ENCODE measurements at places on chromosomes 13 and 19.
A peak's percentile ranks its signal among the peaks of the same experiment; 100 is the strongest.

GRCh38 chr13:40755082-40755700 lies 15.8 kb downstream of the MRPS31 start:
- no peak for DNase-seq

GRCh38 chr13:87087741-87088140 lies 583.4 kb upstream of the SLITRK5 start:
- peak; percentile 32 for DNase-seq

DNA sequence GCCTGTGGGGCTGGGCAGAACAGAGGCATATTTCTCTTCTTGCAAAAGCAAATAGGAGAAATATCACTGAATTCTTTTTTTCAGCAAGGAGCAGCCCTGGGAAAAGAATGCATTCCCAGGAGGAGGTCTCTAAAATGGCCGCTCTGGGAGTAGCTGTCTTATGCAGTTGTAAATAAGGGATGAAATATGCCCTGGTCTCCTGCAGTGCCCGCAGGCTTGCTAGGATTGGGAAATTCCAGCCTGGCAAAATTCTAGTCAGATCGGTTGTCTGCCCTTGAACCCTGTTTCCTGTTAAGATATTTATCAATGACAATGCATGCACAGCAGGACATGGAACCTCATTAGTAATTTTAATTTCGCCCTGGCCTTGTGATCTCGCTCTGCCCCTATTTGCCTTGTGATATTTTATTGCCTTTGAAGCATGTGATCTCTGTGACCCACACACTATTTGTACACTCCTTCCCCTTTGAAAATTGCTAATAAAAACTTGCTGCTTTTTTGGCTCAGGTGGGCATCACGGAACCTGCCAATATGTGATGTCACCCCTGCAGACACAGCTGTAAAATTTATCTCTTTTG lies 1993.2 kb downstream of the PCDH9 start:
- no peak for DNase-seq

DNA sequence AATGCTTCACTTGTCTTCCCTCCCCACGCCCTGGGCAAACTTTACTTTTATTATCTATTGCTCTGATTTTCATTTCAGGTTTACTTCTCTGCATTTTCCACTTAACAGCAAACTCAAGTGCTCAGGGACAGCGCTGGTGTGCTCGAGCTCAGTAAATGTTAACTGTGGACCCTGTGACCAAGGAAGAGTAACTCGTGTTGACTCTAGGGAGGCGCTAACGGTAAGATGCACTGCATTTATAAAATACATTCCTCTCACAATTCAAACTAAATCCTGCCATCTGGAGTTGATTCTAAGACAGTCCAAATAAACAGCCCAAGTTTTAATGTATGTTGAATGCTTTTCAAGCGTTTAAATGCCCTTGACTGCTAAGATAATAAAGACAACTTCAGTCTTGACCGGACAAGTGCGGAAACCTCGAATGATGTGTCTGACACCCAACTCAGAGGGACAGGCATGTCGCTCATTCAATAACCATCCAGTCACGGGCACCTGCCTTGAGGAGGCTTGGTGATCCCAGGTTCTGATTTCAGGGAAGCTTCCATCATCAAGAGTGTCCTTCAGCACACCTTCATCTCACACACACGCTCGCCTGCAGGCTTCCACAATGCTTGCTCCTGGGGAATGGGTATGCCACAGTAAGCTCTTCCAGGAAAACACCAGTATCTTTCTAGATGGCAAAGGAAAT lies 93.2 kb downstream of the STK24 start:
- DNase-seq = no peak

- peak; percentile 33 for DNase-seq
Observed at GRCh38 chr19:42606660-42607351, 12.1 kb upstream of the CEACAM8 start.

- no peak for DNase-seq
Observed at GRCh38 chr19:14433554-14434501, 722 bp downstream of the PKN1 start.

Measured in fibroblast of pulmonary artery (primary cell).